Fibroblast of skin of left quadriceps (primary cell): ENCODE measurements at places on chromosomes 1 and 21.

DNA sequence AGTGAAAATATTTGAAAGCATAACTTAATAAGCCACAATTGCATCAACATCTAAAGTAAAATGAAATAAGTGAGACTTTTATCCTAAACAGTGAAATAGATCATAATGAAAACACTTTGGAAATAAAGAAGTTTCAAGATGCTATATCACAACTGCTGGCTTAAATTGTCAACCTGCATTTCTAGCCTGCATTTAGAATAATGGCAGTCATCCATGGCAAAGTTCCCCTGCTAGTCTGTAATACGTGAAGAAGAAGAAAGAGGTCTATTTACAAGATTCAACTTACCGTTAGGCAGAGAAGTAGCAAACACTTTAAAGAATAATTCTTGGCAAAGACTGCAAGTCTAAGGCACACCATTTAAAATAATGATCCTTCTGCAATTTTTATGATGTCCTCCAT, 133.6 kb downstream of the DPYD start:
- DNase-seq = no peak

DNA sequence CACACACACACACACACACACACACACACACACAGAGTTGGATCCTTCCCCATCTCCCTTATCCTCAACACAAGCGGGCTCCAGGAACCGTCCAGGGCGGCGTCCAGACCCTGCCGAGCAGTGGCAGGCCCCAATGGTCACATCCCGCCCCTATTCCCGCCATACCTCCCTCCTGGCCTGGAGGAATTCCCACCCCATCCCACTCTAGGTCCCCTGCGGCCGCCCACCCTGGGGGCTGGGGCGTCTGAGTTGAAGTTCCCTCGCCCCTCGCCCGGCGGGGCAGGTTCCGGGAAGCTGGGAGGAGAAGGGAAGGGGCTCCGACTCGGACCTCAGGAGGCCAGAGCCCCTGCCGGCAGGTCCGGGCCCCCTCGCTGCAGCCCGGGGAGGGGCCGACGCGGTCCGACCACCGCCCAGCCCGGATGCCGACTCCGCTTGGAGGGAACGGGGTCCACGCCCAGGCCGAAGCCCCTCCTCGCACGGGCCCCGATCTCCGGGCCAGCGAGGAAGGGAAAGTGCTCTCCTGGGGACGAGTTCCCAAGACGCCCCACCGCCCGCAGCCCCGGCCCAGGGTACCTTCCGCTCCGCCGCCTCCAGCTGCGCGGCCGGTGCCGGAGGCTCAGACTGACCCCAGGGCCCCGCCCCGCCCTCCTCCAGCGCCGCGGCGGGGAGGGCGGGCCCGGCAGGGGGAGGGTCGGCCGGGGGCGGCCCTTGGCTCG, at the start of gene RHOC:
RHOC (minus strand) TSS at position 623 of the 716 bp plus-strand sequence. CDS start 3,328 bp downstream, outside the sequence.
- no peak for DNase-seq

- DNase-seq = no peak
Observed at GRCh38 chr1:209882942-209883340, 55.1 kb upstream of the SYT14 start.

GRCh38 chr1:6434186-6434585, 9.6 kb downstream of the ESPN start:
- no peak for DNase-seq

GRCh38 chr1:110240476-110241210, 30.5 kb downstream of the KCNC4 start:
- DNase-seq = no peak

DNA sequence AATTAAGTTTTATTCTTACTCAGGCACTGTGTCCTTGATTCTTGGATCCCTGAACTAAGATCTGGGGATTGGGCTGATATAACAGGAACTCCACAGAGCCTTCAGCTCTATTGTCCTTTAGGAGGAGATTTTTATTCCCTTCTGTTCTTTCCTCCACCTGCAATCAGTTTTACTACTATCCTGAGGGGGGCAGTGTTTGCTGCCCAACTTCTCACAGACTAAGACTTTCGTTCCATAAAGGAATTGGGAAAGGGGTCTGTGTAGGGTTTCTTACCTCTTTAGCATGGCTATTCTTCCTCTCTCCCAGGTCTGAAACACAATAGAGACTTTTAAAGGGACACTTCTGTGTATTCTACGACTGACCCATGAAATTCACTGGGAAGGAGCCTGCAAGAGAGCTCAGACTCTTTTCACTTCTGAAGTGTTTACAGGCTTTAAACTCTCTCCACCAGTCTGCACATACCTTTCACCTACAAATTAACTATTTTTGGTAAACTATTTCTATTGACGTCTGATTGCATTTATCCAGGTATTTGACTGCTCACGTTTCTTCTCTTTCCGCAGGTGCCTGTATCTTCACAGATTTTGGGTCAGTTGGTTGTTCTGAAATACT, 103.3 kb upstream of the DEPDC1 start:
- no peak for DNase-seq

- DNase-seq = peak; percentile 58
Observed at GRCh38 chr1:66446261-66447001, 87.5 kb upstream of the SGIP1 start.

DNA sequence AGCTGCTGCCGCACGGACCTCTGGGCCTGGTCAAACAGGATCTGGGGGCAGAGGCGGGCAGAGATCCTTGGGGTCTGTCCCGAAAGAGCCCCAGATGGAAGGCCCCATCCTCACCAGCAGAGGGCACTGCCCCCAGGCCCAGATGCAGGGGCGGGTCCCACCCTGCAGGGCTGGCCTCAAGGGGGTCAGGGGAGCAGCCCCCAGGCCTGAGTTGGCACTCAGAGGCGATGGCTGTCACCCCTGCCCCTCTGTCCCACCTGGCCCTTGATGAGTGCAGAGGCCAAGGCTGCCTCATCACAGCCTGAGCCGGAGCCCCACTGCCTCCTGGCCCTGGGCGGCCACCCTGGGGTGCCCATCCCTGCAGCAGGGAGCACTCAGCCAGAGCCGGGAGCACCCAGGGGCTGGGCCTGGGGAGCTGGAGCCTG, 5.7 kb downstream of the ACAP3 start:
- DNase-seq = no peak

DNA sequence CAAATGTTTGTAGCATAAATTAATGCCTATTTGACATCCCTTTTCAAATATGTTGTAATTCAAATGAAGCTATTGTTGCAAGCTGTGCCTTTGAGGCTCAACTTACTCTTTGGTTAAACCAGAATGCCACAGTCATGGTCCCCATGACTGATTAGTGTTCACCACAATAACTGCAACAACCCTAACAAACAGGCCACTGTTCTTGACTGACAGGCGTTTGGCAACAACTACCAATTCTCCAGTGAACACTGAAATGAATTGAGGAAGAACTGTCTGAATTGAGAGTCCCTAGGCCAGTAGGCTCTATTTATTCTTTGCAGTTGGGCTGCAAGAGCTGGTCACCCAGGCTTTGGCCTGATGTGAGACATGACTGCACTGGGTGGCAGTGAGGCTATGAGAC, 6.6 kb upstream of the TMEM167B start:
- no peak for DNase-seq

DNA sequence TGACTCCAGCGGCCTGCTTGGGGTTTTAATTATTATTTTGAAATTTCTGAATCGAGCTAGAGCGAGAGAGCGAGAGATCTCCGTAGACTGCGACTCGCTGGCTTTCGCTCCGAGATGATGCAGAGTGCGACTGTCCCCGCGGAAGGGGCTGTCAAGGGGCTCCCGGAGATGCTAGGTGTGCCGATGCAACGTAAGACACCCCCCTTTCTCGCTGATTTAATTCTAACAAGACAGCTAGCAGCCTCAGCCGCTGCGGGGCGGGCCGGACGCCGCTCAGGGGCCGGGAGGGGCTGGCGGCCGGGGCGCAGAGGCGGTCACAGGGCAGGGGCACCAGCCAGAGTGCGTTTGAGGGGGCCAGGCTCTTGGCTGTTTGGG, 339 bp downstream of the LHX4 start:
- no peak for DNase-seq

DNA sequence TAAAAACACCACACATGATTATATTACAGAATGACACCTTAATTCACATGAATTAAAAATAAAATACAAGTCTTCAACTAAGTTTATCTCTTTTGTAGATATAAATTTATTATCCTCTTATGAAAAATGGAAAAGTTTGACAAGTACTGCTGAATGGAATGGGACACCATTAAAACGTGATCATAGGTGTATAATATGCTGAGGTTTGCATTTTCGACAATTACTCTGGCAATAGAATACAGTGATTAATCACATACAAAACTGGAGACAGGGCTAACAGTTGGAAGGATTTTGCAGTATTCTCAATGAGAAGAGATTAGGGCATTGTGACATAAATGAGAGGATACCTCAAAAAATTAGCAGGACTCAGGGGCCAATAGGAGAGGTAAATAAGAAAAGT, 17.1 kb upstream of the PLPPR4 start:
- DNase-seq = no peak

DNA sequence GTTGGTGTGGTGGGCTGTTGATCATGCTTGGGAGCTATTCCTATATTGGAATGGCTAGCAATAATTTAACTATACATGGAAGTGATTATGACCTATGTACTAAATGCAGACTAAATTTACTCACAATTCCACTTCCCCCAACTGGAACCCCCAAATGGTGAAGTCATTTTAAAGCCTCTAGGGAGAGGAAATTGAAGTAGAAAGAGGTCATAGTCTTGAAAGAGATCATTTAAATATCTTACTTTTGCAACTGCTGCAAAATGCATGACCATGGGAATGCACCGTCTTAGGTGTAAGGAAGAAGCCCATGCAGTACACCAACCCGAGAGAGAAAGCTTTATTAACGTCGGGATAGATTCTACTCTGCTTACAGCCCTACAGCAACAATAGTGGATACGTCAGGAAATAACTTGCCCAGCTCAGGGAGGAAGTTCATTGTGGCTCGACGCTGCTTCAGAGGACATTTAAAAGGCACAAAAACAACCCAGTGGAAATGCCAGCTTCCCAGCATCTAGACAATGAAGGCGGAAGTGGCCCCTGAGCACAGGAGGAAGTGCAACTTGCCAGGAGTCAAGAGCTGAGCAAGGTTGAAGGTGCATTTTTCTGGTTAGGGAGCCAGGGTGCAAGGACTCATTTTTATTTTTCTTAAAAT, 26.5 kb downstream of the CYYR1 start:
- no peak for DNase-seq

GRCh38 chr1:240823357-240823756, 211.4 kb upstream of the GREM2 start:
- no peak for DNase-seq

- DNase-seq = no peak
Observed at GRCh38 chr1:101044749-101045148, 19.2 kb upstream of the DPH5 start.

- no peak for DNase-seq
Observed at GRCh38 chr1:51960262-51960661, 30.2 kb downstream of the RAB3B start.

DNA sequence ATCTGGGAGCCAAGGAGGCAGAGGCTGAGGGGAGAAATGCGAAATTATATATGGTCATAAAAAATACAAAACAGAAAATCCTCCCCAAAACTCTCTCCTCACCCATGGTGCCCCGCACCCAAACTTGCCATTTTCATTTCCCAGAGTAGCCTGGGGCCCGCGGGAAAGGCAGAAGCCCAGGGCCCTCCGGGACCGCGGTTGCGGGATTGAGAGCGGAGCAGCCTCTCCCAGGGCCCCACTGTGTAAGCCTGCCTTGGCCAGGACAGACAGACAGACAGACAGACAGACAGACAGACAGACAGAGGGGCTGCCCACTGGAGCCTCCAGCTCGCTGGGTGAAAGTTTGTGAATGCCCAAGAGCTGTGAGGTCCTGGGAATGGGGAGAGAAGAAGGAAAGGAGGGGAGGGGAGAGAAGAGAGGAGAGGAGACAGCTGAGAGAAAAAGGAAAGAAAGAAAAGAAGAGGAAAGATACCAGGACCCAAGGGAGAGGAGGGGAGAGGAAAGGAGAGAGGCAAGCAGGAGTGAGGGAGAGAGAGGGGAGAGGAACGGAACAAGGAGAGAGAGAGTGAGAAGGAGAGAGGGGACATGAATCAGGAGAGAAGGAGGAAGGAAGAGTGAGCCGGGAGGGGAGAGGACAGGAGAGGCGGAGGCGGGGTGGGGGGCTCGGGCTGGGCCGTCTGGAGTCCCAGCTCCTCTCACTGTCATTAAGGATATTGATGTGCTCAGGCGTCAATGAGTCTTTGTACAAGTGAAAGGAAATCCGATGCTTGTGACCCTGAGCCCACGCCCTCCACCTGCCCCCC, 69.3 kb upstream of the CASZ1 start:
- DNase-seq = no peak

GRCh38 chr1:229295745-229296144, 24.8 kb downstream of the RAB4A start:
- DNase-seq = no peak

- DNase-seq = no peak
Observed at GRCh38 chr1:244735876-244736561, 83.1 kb downstream of the DESI2 start.

DNA sequence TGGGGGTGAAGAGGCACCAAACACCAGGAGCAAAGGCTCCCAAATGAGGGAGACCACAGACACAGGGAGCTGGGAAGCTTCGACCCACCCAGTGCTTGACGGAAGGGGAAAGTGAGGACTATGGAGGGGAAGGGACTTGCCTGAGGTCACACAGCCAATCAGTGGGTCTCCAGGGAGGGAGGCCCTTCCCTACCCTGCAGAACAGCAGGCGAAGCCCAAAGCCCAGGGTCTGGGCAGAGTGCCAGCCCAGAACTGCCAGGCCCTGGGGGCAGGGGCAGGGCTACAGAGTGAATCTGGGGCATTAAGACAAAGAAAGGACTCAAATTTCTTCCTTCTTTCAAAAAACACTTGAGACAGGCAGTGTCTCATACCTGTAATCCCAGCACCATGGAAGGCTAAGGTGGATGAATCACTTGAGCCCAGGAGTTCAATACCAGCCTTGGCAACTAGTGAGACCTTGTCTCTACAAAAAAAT, 45.5 kb upstream of the ECE1 start:
- no peak for DNase-seq

GRCh38 chr1:233188061-233188460, 107.5 kb downstream of the PCNX2 start:
- DNase-seq = no peak

- no peak for DNase-seq
Observed at GRCh38 chr1:169360415-169360814, 7.2 kb downstream of the NME7 start.

- no peak for DNase-seq
Observed at GRCh38 chr1:184036517-184036949, 995 bp downstream of the COLGALT2 start.
